Kidney (tissue), 22 donors: ENCODE measurements at places on chromosomes 2 and 18.

GRCh38 chr2:105518897-105519296, 120.0 kb upstream of the FHL2 start:
- DNase-seq, result no peak

DNA sequence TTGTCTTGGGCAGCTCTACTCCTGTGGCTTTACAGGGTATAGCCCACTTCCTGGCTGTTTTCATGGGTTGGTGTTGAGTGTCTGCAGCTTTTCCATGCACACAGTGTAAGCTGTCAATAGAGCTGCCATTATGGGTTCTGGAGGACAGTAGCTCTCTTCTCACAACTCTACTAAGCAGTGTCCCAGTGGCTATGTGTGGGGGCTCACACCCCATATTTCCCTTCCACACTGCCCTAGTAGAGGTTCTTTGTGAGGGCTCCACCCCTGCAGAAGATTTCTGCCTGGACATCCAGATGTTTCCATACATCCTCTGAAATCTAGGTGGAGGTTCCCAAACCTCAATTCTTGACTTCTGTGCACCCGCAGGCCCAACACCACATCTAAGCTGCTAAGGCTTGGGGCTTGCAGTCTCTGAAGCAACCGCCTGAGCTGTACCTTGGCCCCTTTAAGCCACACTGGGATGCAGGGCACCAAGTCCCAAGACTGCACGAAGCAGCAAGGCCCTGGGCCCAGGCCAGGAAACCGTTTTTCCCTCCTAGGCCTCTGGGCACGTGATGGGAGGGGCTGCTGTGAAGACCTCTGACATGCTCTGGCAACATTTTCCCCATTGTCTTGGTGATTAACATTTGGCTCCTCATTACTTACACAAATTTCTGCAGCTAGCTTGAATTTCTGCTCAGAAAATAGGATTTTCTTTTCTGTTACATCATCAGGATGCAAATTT, 9.4 kb downstream of the ELAC1 start:
- DNase-seq, result no peak

DNA sequence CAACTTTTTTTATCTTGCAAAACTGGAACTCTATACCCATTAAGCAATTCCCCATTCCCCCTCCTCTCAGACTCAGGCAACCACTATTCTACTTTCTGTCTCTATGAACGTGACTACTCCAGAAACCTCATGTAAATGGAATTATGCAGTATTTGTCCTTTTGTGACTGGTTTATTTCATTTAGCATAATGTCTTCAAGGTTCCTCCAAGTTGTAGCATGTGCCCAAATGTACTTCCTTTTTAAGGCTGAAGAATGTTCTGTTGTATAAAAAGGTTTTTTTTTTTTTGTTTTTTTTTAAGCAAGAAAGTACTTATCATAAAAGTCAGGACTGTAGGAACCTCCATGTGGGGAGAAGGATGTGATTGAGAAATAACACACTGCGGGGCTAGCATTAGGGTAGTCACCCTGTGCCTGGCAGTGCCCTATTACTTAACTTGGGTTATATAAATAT, 262.9 kb upstream of the FBXO11 start:
- DNase-seq, result no peak

DNA sequence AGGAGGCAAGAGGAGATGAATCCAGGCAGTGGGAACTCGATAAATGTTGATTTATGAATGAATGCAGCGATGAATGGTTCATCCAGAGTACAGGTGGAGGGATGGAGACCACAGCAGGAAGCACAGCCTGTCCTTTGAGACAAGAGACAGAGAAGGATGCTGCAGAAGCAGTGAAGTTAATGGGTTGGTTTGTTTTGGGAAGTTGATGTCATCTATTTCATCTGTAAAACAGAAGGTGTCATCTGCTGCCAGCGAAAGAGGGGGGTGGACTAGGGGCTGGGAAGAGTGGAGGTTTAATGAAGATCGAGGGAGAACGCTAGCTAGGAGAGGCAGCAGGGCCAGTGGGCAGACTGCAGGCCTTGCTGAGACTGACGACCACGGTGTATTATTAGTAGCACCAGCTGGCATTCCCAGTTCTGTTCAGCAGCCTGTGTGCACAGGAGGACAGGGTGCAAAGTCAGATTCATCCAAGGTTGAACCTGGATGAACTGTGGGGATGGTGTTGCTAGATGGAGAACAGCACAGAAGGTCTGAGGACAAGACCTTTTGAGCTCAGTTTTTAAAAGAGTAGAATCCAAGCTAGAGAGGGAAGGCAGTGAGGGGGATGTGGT, 120.3 kb upstream of the CAPN13 start:
- no peak for DNase-seq

DNA sequence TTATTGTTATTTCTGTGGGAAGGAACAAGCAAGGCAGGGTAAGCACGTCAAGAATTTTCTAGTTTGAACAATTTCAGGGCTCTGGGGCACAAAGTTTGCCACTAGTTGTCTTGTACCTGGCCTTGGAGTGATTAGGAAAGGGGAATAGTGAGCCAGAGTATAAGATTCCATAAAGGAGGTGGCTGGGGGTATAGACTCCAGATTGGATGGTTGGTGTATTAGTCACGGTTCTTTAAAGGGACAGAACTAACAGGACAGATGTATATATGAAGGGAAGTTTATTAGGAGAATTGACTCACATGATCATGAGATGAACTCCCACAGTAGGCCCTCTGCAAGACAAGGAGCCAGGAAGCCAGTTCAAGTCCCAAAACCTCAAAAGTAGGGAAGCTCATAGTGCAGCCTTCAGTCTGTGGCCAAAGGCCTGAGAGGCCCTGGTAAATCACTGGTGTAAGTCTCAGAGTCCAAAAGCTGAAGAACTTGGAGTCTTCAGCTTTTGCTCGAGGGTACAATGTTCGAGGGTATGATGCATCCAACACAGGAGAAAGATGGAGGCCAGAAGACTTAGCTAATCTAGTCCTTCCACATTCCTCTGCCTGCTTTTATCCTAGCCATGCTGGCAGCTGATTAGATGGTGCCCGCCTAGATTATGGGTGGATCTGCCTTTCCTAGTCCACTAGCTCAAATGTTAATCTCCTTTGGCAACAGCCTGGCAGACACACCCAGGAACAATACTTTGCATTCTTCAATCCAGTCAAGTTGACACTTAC, 31.5 kb upstream of the PTPRM start:
- DNase-seq, result no peak

GRCh38 chr2:10417551-10418335, 30.4 kb downstream of the ODC1 start:
- no peak for DNase-seq

- DNase-seq, result no peak
Observed at GRCh38 chr2:181334158-181334826, 122.9 kb upstream of the ITGA4 start.
